ENCODE measurements at places on chromosomes 7 and 10.

DNA sequence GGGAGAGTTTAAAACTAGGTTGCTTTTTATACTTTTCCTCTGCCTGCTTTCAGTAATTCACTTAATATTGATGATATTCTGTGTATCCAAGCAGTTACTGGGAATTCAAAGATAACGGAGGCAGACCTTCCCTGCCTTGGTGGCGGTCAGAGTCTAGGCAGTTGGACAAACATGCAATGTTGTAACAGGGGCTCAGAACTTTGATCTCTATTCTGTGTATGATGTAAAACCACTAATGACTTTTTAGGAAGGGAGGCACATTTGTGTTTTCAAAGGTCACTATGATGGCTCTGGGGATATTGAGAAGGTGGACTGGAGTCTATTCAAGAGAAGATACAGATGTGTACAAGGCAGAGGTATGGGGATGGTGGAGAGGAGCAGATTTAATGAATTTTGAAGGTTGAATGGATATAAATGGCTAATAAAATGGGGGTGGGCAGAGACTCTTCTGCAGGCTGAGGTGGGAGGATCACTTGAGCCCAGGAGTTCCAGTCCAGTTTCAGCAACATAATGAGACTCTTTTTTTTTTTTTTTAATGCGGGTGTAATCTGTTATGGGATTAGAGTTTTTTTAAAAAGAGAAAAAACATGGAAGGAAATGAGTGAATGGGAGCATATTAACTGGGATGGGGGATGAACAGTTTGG lies 5.7 kb upstream of the PON2 start:
- no peak for DNase-seq

DNA sequence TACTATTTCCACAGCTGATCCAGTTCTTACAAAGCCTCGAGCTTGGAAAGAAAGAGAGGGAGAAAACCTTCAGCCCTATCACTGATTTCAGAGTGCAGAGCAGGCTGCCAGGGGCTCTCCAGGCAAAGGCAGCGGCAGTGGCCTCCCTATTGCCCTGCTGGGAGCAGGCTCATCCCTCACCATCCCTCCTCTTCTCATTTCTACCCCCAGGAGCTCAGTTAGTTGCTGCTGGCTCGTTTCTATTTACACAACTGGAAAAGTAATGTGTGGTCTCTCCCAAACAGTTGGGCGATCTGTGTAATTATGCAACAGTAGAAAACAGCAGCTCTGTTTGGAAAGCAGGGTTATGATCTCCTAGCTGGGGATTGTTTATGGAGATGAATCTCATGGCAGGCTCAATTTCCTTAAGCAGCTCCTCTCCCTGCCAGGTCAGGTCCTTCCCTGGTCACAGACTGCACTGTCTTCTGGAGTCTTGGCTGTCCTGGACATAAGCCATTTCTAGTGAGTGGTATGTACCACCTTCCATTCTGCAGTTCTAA lies 28.7 kb upstream of the TNS3 start:
- no peak for DNase-seq

DNA sequence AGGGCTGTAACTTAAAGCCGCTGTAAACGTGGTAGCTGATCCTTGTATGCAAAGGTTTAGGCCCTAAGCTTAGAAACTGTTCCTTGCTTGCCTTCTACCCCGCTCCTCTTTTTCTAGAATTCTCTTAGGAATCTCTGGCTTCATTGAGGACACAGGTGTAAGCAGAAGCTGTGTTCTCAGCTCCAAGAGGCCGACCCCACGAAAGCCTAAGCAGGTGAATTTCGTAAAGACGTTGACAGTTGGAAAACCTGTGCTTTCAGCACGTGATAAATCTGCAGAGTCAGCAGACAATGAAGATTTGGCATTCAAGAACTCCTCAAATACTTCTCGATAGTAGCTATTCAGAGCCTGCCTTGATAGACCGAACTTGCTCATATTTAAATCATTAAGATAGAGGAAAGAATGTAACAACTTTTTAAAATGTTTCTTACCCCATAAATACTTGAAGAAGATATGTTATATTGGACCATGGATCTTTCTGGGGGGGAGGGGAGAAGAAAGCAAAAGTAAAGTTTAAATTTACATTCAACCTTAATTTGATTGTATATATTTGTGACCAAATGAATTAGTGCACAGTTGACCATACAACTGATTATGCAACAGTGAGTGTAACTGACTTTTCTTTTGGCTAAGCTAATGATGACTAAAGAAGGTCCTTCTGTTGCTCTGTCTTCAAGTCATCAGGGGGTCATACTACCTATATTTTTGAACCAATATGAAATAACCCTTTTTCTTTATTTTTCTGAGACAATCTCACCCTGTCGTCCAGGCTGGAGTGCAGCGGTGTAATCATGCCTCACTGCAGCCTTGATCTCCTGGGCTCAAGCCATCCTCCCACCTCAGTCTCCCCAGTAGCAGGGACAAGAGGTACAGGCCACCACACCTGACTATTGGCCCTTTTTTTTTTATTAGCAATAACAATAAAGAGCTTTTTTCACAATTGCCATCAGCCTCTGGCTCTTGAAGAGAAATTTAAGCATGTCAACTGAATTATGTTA lies 1.2 kb upstream of the GDI2 start:
- DNase-seq = no peak

- no peak for DNase-seq
Observed at GRCh38 chr7:31493714-31494181, 20.1 kb upstream of the ITPRID1 start.

- no peak for DNase-seq
Observed at GRCh38 chr10:569961-570627, 119.4 kb downstream of the DIP2C start.

GRCh38 chr10:60573336-60573735 lies 183.7 kb upstream of the ANK3 start:
- DNase-seq = peak; percentile 50

DNA sequence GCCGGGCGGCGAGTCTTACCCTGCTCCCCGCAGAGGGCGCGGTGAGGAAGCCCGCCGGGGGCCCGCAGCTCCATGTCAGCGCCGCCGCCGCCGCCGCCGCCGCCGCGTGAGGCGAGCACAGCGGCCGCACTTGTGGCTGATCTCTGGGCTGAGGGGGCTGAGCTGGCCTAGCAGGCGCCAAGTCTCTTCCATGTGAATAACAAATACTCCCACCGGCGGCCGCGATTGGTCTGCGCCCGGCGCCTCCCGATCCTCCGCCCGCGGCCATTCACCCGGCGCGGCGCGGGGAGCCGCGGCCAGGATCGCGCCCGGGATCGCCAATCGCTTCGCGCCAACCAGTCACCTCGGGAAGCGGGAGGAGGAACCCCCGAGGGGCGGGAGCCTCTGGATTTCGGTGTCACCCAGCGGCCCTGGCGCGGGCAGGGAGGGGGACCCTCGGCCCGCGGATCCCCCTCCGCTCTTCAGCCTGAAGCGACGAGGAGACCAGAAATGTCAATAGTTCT lies at the start of gene GRM8:
TSS of gene GRM8 (minus strand) at position 164 of the 503 bp plus-strand sequence.
- peak; percentile 24 for DNase-seq

GRCh38 chr10:46239247-46239646 lies 47.5 kb upstream of the ANTXRL start:
- DNase-seq = no peak

DNA sequence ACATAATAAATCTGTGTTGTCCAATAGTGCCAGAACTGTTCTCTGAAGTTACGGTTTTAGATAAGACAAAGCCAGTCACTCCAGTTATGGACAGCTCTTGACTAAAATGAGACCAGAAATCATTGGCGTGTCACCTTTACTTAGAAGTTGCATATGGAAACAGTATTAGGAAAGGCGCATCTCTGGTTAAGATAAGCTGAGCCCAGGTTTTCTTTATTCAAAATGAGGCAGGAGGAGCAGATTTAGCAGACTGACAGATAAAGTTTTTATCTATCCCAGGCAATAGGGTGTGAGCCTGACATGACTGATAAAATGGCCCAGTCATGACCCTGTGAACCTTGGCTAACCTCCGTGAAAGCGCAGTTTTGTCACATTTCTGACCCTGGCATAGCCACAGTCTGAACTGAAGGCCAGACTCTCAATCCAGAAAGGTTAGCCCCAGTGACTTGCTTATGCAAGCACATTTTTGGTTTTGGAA lies 4.2 kb downstream of the CYP26A1 start:
- no peak for DNase-seq

DNA sequence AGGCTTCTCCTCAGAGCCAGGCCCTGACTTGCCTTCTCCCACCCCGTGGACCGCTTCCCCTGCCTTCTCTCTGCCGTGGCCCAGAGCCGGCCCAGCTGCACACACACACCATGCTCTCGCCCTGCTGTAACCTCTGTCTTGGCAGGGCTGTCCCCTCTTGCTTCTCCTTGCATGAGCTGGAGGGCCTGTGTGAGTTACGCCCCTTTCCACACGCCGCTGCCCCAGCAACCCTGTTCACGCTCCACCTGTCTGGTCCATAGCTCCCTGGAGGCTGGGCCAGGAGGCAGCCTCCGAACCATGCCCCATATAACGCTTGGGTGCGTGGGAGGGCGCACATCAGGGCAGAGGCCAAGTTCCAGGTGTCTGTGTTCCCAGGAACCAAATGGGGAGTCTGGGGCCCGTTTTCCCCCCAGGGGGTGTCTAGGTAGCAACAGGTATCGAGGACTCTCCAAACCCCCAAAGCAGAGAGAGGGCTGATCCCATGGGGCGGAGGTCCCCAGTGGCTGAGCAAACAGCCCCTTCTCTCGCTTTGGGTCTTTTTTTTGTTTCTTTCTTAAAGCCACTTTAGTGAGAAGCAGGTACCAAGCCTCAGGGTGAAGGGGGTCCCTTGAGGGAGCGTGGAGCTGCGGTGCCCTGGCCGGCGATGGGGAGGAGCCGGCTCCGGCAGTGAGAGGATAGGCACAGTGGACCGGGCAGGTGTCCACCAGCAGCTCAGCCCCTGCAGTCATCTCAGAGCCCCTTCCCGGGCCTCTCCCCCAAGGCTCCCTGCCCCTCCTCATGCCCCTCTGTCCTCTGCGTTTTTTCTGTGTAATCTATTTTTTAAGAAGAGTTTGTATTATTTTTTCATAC lies 38.0 kb downstream of the LIMK1 start:
- no peak for DNase-seq

DNA sequence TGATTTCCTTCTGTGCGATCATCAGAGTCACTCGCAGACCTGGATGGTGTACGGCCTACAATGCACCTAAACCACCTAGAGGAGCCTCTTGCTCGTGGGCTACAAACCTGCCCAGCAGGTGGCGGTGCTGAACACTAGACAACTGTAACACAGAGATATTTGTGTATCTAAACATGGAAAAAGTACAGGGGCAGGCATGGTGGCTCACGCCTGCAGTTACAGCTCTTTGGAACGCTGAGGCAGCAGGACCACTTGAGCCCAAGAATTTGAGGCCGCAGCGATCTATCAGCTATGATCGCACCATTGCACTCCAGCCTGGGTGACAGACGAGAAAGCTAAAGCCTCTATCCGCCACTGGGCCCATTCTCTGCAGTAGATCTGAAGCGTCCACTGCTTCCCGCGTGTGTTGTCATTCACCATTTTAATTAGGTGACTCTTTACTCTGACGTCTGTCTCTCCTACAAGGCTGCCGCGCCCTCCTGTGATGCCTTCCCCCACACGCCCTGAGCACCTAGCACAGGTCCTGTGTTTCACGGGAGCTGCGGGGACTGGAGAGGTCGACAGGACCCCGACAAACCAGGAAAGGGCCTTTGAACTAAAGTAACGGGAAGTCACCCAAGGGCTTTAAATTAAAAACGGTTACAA lies 774 bp downstream of the TUBGCP2 start:
- DNase-seq = peak; percentile 88

GRCh38 chr10:95964756-95965155 lies 57.0 kb downstream of the CC2D2B start:
- DNase-seq = no peak

GRCh38 chr7:119925581-119926289 lies 347.2 kb upstream of the KCND2 start:
- no peak for DNase-seq
